Bone marrow (tissue), 2 donors: ENCODE measurements at places on chromosomes 3 and 15.

DNA sequence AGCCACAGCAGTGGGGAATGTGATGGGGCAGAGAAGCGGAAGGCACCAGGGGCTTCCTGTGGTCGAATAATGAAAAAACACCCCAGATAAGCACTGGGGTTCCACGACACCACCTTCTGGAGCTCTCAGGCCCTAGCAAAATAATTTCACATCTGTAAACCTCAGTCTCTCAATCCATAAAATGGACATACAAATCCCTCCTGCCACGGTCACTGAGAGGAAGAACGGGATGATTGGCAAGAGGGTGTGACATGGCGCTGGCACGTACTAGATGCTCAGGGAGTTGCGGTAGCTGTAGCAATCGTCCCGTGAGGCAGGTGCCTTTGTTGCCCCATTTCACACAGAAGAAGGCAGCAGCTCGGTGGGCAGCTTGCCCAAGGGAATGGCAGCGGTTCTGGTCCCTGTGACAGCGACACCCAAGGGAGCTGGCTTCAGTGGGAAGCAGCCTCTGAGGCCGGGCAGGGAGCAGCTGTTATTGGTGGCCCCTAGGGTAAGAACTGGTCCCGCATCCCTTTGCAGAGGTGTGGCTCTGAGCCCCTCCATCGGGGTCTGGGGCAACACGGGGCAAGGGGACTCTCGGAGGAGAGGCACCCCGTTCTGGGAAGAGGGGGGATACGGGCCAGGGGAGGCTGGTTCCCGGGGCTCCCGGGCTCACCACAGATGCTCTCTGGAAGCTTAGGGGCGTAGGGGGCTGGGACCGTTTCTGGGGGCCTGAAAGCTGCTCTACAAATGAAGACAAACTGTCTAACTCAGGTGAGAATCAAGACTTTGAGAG is 114.0 kb upstream of the ALDH1A3 start:
- no peak for DNase-seq

GRCh38 chr3:126264381-126264780 is 84.0 kb upstream of the ALDH1L1 start:
- DNase-seq = no peak

GRCh38 chr15:29920515-29920914 is 98.2 kb upstream of the TJP1 start:
- no peak for DNase-seq

DNA sequence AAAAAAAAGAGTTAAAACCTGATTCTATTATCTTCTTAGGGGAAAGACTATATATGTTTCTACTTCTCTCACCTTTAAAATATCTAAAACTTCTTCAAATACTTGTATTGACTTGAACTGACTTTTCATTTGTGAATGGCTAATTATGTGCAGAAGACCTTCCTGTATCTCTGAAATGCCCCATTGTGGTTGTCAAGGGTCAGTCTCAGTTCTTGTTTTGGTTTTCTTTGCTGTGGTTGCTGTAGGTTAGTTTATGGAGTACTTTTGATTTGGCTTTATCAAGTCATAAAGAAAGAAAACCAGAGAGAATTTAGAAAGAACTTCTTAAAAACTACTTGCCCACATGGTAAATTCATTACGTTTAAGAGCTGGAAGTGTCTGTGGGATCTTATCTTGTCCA is 345.3 kb upstream of the POU1F1 start:
- no peak for DNase-seq

DNA sequence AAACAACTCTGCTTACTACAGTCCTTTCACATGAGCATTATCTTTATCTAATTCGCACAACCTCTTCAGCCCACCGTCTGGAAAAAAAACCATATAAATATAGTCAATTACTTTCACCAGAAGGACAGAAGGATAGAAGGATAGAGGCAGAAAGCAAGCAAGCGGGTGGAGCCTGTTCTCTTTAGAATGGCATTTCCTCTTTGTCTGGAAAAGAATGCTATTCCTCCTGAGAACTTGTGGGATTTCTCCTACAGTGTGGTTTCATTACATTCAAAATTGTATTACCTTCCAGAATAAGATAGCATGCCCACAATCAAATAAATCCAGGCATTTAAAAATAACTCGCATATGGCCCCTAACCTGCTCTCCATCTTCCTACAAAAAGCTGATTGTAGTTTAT is 23.1 kb downstream of the SLC30A4 start:
- DNase-seq = no peak

- DNase-seq = no peak
Observed at GRCh38 chr3:57446318-57446841, 97.8 kb downstream of the DNAH12 start.

- no peak for DNase-seq
Observed at GRCh38 chr15:52503788-52504496, 24.7 kb downstream of the MYO5A start.

GRCh38 chr15:93126599-93126998 is 37.6 kb upstream of the RGMA start:
- DNase-seq = no peak

- DNase-seq = no peak
Observed at GRCh38 chr3:128483657-128484403, 9.2 kb downstream of the GATA2 start.

DNA sequence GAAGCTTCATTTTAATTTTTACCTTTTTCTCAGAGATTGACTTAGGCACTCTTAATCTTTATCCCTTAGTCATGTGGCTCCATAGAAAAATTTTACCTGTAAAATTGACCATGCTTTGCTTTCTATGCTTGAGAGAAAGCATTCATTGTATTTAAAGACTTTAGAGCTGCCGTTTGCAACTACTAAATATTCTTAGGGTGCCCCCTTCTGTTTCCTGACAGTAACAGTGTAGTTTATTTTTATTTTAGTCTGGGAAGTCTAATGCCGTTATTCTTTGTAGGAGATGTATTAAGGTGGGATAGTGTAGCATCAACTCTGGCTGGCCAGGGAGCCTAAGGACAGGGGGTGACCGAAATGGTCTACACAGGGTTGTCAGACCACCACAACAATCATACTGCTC is 84.5 kb upstream of the SYNPR start:
- DNase-seq = no peak

DNA sequence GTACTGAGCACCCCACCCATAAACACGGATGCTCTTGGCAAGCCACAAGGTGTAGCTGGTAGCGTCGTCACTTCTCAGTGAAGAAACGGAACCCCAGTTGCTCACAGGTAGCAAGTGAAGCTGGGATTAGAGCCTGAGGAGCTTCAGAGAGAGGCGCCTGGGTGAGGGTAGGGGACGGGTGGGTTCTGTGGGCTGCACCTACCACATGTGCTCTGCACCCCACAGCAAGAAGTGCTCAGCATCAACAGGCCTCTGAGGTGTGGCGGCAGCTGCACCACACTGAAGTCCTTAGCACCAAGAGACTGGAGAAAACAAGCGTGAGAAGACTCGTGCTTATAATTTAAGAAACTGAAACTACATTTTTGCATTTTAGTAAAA is 9.8 kb downstream of the MAP6D1 start:
- DNase-seq = no peak

DNA sequence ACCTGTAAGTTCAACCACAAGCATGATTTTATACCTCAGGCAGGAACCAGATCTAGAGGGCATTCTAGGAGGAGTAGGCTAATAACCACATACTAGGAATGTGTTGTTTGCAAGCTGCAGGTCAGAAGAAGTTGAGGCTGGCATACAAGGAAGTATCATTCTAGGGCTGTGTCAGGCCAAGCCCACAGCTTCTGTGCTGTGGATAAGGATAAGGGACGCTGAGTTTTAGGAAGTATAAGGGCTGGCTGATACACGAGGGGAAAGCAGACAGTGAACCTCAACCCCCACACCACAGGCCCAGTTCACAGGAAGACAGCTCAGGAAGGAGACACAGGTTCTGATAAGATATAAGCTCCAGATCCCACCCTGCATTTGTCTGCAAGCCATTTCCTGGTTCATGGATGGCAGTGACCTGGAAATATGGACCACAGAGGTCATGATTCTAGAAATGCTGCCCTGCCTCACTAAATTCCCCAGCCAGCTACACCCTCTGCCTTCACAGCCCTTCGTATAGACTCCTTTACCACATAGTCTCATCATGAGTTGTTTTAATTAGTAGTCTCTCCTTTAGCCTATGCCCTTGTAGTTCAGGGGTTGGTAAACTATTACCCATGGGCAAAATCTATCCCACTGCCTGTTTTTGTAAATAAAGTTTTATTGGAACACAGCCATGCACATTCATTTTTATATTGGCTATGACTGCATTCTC is 260.7 kb downstream of the OPA1 start:
- peak; percentile 90 for DNase-seq

DNA sequence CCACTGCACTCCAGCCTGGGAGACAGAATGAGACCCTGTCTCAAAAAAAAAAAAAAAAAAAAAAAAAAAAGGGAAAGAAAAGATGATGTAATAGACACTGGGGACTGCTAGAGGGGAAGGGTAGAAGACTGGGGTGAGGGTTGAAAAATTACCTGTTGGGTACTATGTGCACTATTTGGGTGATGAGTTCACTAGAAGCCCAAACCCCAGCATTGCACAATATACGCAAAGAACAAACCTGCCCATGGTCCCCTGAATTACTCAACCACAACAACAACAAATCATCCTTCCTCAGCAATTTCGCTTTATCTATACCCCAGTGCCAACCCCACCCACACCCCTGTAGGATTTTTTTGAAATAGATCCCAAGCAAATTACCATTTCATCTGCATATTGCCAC is 13.5 kb downstream of the NIPA1 start:
- no peak for DNase-seq

DNA sequence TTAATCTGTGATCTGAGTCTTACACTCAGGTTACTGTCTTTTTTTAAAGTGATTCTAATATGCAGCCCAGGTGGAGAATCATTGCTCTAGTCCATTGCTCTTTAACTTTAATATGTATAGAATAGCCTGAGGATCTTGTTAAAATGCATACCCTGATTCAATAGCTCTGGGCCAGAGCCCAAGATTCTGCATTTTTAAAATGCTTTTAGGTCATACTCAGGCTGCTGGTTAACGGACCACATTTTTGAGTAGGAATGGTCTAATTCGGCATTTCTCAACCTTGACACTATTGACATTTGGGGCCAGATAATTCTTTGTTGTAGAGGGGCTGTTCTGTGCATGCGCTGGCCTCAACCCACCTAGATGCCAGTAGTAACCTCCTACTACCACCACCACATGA is 20.9 kb upstream of the FSTL1 start:
- no peak for DNase-seq

- DNase-seq = no peak
Observed at GRCh38 chr3:20230954-20231353, 44.9 kb upstream of the SGO1 start.

DNA sequence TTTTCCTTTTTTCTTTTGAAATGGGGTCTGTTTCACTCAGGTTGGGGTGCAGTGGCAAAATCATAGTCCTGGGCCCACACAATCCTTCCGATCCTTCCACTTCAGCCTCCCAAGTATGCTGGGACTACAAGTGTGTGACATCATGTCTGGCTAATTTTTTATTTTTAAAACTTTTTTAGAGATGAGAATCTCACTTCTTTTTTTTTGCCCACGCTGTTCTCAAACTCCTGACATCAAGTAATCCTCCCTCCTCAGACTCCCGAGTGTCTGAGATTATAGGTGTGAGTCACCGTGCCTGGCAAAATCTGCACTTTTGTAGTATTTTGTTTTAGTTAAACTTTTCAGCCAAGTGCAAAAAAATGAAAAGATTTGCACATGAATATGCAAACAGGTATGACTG is 171.0 kb downstream of the FNDC3B start:
- DNase-seq = no peak

DNA sequence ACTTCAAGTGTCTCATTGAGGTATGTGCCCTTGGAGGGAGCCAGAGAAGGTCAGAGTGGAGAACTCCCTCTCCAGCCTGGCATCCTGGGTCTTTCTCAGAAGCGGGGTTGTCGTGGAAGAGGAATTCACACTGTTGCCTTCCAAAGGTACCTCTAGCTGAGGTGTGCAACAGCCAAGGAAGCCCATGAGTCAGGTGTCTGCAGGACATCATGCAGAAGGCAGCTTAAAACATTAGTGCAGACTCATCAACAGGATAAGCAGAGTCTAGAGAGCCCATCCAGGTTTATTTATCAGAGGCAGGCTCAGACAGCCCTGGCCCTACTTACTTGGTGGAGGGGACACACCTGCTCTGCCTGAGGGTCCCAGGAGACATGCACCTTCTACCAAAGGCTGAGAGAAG is 95.6 kb upstream of the TPM1 start:
- no peak for DNase-seq

- DNase-seq = no peak
Observed at GRCh38 chr3:195805181-195805580, 6.5 kb downstream of the MUC4 start.

DNA sequence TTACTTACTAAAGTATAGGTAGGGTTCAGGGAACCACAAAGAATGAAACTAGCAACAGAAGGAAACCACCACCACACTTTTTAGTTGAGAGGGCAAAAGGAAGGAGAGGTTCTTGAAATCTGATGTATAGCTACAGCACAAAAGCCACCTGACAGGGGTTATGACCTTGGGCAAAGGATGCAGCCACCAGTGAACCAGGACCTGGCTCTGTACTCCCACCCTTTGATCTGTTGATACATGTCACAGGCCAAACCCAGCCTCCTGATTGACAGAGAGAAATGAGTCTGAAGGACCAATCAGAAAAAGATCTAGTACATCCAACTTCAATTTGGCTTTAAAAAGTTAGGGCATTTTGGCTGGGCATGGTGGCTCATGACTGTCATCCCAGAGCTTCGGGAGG is 20.0 kb upstream of the BLM start:
- no peak for DNase-seq

DNA sequence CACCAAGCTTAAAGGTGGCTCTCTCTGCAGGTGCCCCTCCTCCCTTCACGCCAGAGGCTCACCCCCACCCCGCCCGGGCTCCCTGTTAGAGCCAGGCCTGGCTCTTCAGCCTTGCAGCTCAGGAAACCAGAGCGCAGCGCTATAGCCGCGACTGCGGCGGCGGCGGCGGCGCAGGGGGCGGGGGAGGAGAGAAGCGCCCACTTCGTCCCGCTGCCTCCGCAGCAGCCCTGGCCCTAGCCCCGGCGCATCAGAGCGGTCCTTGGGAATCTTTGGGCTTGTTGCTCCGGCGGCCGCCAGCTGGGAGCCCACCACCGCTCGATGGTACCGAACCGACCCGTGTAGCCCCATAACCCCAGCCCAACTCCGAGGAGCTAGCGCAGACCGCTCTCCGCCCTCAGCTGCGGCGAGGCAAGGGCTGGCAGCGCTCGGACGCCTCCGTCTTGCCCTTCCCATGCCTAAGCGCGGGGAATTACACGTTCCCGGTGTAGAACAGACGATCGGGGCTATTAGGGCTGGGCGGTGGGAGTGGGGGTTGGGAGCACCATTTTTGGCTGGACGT is 1.2 kb downstream of the RASGRF1 start:
- DNase-seq = no peak
